ENCODE measurements at places on chromosomes 12 and 14.

DNA sequence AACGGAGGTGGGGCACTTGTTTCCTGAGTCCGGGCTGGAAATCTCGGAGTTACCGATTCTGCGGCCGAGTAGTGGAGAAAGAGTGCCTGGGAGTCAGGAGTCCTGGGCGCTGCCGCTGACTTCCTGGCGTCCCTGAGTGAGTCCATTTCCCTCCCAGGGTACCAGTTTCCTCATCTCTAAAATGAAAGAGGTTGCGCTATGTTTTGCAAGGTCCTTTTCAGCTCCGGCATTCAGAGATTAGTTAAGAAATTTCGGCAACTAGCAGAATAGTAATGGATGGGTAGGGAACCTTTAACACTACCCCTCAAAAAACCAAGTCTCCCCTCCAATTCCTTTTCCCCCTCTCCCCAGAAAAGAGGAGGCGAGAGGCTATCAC is 724 bp downstream of the BLOC1S1 start:
- no peak for DNase-seq

GRCh38 chr12:104496336-104496735 is 39.6 kb downstream of the CHST11 start:
- DNase-seq = no peak

GRCh38 chr14:76863724-76864407 is 37.7 kb downstream of the LRRC74A start:
- DNase-seq = no peak

DNA sequence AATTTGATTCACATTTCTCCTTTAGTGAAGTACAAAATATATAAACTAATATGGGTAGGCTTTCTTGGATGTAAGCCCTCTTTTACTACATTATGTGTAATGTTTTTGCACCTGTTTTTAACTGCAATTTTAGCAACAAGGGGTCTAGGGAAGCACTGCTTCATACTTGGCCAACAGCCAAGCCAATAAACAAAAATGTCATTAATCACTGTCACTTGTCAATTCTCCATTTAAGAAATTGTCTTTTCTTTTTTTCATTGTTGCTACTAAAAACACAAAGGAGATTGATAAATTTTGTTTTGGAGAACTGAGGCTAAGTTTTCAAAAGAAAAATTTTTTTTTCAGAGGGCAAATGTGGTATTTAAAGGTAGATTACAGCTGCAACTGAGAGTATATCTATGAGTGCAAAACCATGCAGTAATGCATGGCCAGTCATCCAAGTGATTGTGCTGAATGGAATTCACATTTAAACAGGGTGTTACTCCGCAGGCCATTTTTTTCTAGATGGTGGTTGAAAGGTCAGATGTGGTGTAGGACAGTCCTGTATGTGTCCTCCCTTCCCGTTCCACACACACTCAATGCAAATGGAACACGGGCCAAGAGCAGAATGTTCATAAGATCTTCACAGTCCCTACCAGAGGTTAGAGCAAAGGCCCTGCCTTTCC is 503.0 kb upstream of the LMO3 start:
- no peak for DNase-seq

DNA sequence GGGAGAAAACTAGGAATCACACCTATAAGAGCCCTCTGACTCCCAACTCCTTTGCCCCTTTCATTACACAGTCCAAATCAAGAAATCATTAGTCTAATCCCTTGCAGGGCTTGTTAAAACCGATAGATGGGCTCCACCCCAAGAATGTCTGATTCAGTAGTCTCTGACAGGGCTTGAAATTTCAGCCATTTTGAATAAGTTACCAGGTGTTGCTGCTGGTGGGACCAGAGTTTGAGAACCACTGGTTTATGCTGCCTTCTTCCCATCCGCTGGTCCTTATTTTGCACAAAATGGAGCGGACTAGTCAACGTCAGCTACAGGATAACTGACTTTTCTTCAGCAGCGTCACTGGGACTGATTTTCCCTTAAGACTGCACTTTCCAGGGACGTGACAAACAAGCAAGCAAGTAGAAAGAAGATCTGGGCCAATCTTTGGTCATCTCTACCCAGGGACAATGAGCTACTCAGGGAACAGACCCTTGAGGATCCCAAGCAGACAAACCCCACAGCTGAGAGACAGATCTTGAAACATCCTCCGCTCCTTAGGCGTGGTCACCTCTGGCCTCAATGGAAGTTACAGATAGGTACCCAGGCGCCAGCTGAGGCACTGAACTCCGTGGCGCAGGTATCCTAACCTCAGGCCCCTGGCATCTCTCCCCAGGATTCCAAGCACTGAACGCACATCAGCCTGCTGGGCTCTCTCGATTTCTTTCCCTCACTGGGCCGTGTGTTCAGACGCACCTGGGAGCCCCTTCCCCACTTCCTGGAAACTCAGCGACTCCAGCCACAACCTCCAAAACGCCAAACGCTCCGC is 900 bp downstream of the KCTD10 start:
- DNase-seq = no peak

DNA sequence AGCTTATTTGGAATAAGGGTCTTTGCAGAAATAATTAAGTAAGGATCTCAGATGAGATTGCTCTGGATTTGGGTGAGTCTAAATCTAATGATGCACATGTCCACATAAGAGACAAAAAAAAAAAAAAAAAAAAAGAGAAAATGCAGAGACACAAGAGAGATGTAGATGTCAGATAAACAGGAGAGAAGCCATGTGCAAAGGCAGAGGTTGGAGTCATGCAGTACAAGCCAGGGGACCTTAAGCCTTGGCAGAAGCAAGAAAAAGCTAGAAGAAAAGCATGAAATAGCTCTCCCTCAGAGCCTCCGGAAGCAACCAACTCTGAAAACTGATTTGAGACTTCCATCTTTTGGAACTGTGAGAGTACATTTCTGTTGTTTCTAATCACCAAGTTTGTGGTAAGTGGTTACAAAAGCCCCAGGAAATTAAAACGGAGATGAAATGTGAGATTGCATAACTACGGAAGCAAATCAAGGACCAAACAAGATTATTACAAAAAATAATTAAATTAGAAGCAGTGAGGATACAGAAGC is 1304.0 kb upstream of the SEL1L start:
- DNase-seq = no peak

GRCh38 chr12:116233669-116234068 is 43.8 kb downstream of the MED13L start:
- DNase-seq = no peak

DNA sequence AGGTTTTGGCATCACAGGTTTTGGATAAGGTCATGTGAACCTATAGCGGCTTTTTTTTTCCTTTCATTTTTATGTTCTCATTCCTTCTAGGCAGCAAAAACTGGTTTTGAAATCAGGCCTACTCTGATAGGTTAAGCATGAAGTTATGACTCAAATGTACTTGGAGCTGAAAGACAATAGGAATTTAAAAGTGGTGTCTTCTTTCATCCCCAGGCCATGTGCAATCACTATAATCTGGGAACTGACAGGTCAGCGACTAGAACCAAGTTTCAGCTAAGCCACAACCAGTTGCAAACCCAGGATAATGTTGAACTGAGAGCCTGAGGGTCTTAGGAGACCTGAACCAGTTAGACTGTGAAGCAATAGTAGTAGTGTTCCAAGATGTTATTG is 74.3 kb downstream of the ANO6 start:
- no peak for DNase-seq

DNA sequence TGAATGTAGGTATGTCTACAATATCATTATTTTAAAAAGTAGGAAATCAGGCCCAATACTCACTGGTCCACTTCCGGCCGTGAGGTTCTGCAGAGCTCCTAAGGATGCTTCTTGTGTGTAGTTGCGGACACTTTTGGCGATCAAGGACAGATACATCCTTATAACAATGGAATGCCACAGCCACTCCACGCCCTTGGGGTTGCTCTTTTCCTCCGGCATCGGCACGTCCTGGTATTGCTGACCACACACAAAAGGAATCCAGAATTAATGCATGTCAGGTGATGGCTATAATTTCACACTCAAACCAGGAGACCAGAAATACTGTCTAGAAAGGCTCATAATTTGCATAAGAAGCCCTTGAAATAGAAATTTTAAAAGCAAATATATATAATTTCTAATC is 65.6 kb upstream of the YARS2 start:
- DNase-seq = no peak

DNA sequence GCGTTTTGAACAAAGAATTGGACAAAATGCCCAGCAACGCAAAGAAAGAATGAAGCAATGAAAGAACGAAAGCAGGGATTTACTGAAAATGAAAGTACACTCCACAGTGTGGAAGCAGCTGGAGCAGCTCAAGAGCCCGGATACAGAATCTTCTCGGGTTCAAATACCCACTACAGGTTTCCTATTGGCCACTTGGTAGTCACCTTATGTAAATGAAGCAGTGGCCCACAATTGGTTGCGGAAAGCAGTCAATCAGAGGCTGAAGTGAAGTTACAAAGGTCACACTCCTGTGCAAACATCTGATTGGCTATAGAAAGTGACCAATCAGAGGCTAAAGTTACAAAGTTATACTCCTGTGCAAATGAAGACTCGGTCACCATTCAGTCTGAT is 15.0 kb upstream of the PPP1R13B start:
- DNase-seq = no peak

DNA sequence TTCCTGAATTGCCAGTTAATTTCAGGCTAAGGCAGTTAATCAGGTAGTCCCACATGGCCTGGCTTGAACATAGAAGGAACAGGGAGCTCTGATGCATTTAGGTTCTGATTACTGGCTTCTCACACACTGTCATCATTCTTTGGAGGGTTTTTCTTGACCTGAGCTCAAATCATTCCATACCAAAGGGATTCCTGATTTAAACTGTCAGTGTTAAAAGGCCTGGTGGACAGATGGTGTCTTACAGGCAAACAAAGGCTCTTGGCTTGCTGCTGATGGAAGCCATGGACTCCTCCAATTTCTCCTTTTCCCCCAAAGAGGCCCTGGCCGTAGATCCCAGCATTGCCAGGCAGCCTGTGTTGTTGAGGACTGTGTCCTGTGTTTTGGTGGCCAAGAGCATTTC is 30.2 kb downstream of the CACNA1C start:
- no peak for DNase-seq

GRCh38 chr14:30638926-30639325 is 16.8 kb downstream of the SCFD1 start:
- no peak for DNase-seq

DNA sequence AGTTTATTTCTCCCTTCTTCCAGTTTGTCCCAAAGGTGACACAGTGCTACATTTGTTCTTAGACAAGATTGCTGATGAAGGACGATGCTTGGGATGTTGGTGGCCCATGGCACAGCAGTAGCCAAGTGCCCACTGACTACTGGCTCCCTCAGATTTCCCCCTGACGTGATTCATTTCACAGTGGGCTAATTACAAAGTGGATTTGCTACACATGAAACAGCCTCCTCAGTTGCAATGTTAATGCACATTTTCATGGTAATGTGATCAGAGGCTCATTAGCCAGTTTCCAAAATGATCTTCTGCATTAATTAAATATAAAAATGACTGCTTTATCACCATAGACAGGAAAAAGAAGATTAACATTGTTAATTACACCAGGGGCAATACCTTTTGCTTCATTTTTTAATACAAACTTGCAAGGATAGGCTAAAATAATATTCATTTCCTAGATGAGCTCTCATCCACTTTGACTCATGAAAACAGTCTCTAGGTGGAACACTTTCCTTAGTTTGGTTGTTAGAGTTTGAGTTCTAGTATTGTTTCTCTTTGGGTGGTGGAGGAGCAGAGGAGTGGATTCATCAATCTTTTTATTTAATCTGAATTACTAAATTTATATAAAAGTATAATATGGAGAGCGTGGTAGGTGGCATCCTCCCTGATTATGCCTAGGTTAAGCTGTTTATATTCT is 250.9 kb downstream of the PDZRN4 start:
- no peak for DNase-seq

GRCh38 chr14:68238976-68239375 is 419.4 kb downstream of the RAD51B start:
- DNase-seq = no peak

DNA sequence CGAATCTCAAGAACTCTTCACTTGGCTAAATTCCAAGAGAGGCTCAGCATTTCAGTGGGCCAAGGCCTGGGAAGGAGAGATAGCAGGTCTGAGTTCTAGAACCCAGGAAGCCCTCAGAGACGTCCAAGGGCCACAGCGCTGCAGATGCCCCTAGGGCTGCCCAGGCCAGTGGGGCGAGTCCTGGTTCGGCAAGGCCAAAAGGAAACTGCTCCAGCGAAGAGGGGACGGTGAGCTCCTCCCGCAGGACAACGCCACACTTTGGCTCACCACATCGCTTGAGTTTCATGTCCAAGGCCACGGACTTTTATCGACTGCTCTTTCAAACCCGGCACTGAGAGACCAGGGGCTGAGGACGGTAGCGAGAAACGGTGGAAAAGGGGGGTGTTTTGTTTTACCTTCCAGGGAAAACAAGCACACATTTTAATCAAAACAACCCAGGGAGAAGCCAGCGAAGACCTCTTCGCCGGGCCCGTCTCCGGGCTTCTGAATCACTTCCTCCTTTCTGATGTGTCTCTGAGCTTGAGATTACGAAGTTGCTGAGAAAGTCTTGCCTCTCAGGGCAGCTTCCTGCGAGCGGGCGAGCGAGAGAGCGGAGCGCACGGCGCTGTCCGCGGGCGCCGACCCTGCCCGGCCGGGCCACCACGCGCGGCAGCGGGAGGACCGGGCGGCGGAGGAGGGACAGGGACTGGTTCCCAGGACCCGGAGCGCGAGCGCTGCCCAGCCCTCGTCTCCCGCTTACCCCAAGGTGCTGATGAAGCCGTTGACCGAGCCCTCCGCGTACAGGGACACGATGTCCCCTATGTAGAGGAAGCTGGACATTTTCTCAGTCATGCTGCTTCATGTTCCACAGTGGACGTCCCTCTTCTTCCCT is 808 bp downstream of the ITPR2 start:
- peak; percentile 72 for DNase-seq

- DNase-seq = no peak
Observed at GRCh38 chr12:58513301-58513834, 406.9 kb downstream of the LRIG3 start.

DNA sequence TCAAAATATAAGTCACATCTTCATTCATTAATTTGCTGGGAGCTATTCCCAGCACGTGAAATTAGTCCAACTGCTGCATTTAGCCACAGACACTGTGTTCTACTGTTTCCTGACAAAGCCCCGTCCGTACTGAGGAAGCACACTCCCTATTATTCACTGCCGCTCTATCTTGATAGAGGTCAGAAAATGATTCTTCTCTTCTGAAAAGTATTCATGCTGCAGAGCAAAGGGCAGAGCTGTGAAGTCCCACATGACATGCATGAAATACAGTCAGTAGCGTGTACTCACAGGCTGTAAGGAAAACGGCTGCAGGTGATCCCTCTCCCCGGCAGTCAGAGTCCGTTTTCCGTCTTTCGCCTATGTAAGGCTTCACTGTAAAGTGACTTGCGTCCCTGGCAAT is 302.5 kb upstream of the FKBP4 start:
- no peak for DNase-seq

- no peak for DNase-seq
Observed at GRCh38 chr12:84701041-84701440, 211.6 kb downstream of the SLC6A15 start.

- peak; percentile 73 for DNase-seq
Observed at GRCh38 chr14:99260587-99261551, 11.1 kb downstream of the BCL11B start.

DNA sequence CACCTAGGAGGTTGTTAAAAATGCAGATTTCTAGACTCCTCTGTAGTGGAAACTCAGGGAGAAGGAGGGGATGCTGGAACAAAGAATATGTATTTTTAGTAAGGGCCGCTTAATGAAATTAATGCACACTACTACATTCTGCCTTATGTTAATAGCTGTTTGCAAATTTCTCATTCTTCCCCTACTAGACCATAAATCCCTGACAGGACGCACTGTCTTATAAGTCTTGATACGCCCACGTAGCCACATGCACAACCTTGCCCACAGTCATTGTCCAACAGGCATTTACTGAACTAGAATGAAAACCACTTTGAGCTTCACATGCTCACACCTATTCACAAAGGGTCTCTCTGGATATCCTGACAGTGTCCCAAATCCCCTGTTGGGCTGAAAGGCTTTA is 10.5 kb downstream of the KRT2 start:
- no peak for DNase-seq
